T-helper 17 cell (primary cell): ENCODE measurements at places on chromosomes 12 and 14.

GRCh38 chr12:56128670-56129205 lies 671 bp downstream of the ESYT1 start:
- no peak for DNase-seq

DNA sequence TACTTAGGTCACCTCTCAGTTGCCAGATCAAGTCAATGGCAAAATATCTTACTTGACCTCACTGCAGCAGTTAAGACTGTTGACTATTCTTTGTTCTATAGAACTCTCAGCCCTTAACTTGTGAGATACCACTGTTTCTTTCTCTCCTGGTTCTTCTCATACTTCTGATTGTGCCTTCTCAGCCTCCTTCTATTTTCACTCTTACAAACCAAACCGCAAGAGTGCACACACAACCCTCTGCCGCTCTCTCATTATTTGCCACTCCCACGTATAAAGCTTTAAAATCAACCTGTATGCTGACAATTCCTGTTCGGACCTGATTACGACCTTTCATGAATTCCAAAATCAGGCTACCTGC lies 4.5 kb downstream of the E2F7 start:
- no peak for DNase-seq

- DNase-seq, result peak; percentile 53
Observed at GRCh38 chr12:22334410-22335100, at the start of gene ST8SIA1. ST8SIA1 (minus strand) TSS chr12:22334707; CDS start chr12:22334232, 475 bp downstream.

- no peak for DNase-seq
Observed at GRCh38 chr14:68753690-68754089, 39.2 kb downstream of the ZFP36L1 start.

DNA sequence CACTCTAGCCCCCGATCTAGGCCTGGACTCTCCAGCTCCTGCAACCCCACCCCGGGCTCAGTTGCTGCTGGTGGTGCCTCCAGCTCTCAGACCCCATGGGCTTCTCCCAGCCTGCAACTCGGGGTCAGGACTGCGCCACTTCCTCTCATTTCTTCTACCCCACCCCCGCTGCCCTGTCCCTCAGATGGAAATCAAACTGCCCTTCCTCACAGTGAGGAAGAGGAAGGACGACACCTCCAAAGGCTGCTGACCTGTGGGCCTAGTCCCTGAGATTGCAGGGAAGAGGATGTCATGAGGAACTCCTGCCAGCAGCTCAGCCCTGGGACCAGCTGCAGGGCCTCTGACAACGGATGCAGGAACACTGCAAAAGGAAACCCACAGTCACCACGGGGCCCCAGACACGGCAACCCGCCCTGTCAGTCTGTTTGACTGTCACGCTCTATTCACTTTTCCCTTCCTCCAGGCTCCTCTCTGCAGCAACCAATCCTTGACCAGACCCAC lies 29.3 kb upstream of the PNMA1 start:
- peak; percentile 40 for DNase-seq

GRCh38 chr12:70824511-70824910 lies 96.0 kb downstream of the PTPRR start:
- DNase-seq, result no peak

- no peak for DNase-seq
Observed at GRCh38 chr12:30582943-30583342, 112.7 kb downstream of the IPO8 start.

GRCh38 chr14:55605793-55606192 lies 25.8 kb downstream of the KTN1 start:
- no peak for DNase-seq

- no peak for DNase-seq
Observed at GRCh38 chr14:65872536-65872935, 460.0 kb downstream of the FUT8 start.

DNA sequence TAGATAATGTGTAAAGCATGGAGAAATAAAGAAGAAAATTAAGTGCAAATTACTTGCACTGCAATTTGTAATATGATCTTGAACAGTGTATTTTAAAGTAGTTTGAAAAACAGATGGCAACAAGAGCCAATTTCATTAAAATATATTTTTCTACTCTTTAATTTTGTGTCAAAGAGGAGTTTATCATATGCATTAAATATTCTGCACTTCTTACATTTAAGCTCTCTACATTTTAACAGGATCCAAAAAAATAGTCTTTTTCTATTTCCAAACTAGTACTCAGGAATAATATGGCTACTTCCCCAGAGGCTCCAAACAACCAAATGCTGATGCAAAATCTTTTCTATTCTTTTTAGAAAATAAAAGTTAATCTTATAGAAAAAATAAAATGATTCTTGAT lies 1221.5 kb downstream of the FSCB start:
- no peak for DNase-seq

- DNase-seq, result no peak
Observed at GRCh38 chr12:56591961-56592360, 38.2 kb downstream of the BAZ2A start.

DNA sequence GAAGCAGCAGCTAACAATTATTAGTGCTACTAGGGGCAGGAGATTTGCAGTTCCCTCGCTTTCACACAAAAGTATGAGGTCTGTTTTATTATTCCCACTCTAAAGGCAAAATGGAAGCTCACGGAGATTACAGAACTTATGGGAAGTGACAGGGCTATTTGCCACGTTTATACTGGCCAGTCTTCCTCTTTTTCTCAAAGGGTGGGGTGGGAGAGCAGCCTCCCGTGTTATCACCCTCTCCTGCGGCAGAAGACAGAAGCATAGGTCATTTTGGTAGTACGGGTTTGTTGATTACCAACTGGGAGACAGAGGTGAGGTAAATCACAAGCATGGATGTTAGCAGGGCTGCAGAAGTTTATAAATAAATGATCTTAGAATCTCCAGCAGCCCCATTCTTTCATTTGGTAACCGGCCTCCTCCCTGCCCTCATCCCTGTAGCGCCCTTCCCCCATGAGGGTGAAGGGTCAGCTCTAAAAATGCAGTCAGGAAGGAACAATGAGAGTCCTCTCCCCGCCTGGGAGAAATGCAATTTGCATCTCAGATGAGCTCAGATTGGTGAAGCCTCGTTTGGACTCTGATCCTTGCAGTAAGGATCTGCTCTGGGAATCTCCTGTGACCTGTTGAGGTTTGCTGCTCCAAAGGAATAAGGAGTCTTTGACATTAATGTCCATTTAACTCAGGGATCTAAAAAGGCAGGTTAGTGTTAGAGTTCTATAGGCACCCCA lies 44.7 kb upstream of the SINHCAF start:
- DNase-seq, result no peak

DNA sequence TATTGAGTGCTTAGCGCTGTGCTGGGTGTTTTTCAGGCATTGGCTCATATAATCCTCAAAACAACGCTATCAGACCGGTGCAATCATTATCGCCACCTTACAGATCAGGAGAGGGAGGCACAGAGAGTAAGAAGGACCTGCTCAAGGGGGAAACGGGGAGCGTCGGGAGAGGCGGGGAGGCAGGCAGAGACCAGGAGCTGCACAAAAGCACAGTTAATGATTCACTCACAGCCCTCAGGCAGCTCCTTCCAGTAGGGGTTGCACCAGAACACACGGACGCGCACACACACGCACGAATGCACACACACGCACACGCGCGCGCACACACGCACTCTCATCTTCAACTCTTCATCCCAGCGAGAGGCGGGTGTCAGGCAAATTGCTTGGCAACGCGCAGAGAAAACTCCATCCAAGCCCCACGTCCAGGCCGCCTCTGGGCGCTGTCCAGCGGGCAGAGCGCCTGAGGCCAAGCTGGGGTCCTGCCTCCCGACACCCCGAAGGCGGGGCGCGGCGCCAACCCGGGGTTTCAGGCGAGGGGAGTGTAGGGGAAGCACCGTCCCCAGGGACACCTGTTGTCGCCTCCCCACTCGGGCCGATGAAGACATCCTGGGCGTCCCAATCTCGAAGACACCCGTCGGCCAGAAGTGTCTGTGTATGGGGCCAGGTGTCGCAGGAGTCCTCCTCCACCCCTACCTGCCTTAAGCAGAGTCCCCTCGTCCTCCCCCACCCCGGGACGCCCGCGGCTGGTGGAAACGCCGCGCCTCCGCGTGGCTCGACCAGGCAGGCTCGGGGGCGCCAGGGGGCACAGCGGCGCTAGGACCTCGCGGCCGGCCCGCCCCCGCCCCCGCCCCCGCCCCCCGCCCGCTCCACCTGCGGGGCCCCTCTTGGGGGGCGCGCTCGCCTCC lies 35.5 kb upstream of the STON2 start:
- no peak for DNase-seq

GRCh38 chr14:54423991-54424390 lies 17.2 kb downstream of the CNIH1 start:
- DNase-seq, result no peak

GRCh38 chr12:45224311-45224710 lies 8.4 kb downstream of the ANO6 start:
- no peak for DNase-seq

DNA sequence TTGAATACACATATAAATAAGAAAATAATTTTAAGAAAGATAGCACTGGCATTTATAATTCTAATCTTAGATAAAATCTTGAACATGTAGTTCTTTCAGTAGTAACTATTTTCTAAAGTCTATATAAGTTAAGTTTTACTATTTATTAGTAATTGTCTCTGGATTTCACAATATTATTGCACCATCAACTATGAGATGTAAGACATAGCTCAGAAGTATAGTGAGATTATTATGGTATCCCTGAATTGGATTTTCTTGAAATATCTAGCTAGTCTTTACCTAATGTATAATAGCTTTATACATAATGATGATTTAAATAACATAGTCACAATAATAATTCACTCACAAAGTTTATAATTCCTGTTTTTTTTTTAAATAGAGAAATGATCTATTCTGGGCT lies 6.7 kb downstream of the CLEC12A start:
- DNase-seq, result no peak

GRCh38 chr12:96774496-96775256 lies 132.4 kb upstream of the NEDD1 start:
- DNase-seq, result no peak

GRCh38 chr14:83173687-83174086 lies 1640.0 kb upstream of the SEL1L start:
- no peak for DNase-seq

GRCh38 chr14:35268946-35269345 lies 23.2 kb upstream of the PSMA6 start:
- DNase-seq, result no peak

DNA sequence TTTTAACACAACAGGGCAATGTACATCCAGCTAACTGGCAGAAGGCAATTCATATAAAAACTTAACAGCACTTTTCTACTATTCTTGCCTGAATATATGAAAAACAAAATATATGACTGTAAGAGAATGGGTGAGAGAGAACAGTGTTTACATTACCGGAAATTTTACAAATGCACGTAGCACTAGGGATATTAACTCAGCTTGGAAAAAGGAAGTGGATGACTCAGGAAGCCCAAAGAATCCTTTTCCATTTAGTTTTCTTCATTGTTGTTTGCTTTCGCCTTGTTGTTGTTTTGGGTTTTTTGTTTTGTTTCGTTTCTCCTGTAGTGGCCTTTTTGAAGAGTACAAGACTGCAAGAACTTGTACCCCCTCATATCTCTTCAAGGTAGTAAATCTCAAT lies 295.5 kb downstream of the EGLN3 start:
- DNase-seq, result no peak

GRCh38 chr14:56543436-56543835 lies 36.2 kb upstream of the TMEM260 start:
- DNase-seq, result no peak

DNA sequence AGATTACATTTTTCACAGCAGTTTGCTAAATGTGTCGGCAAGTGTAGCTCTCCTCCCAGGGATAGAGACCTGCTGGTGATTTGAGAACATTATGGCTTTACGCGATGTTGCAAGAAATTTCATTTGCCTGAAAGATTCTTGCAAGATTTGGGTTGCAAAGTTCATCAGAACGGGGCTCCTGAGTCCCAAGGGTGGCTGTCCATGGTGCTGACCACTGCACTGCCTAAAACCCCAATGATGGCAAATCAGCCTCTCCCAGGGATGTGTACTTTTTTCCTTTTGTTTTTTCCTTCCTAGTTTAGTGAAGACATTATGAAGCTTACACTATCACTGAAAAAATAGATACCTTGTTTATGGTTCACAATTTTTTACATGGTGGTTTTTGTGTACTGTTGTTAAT lies 85.4 kb downstream of the WSCD2 start:
- no peak for DNase-seq

DNA sequence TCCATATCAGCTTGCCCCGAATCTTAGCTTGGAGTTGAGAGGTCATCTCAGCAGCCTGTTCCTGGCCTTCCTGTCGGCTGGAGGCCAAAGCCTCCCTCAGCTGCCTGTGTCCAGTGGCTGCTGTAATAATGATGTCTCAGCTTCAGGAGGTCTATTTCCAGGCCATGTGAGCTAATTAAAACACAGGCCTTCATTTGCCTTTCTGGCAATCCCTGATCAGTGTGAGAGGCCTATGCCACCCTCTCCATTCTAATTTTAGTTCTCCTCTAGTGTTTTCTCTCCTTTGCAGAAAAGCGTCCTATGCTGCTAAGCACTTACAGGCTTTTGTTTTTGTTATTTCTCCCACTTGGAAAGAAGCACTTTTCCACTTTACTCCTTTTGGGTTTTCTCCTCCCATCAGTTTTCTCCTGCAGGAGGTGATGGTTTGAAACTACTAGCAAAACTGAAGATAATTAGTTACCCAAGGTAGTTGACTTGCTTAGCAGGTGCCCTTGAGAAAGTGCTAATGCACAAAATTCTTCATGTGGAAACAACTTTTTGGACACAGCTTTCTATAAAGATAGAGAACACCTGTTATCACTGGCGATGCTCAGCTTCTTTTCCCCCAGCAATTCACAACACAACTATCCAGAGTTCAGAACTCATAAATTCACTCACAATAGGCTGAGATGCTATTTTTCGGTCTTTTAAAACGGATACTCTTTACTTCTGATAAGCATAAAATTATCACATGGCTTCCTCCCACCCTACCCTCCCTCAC lies 255.3 kb upstream of the GARIN6 start:
- no peak for DNase-seq

DNA sequence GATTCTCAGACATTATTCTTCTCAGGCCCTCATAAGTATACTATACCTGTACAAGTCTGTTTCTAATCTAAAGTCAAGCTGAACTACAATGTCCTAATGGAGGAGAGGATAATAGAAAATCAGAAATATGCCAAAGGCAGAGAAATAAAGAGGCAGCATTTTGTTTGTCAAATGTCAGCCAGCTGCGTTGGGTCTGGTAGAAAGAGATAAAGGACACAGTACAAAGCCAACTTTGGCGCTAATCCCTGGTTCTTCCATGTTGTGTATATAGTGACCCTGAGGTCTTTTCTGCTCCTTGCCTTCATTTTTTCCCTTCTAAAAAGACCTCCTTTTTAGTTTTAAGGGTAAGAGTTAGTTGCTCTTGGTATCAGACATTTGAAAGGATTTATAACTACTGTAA lies 103.1 kb downstream of the PRICKLE1 start:
- DNase-seq, result no peak
